ENCODE measurements at places on chromosomes 3 and 15. TPM values are rescaled to one million over a fixed set of nuclear protein-coding genes. Genes with fewer than 3 reads are reported as not detected.

Gene NANOGP8
- 0.91 TPM for total RNA-seq

Gene IGSF11
- total RNA-seq, result 21.0 TPM

Gene NRG4
- total RNA-seq, result 2.2 TPM

Gene SH2D7
- total RNA-seq, result not detected

Gene EPHA3
- total RNA-seq, result 57.7 TPM

Gene SPINT1
- 7.7 TPM for total RNA-seq

Gene C2CD4A
- 0.73 TPM for total RNA-seq

Gene VEPH1
- 19.1 TPM for total RNA-seq

Gene ALDH1A3
- 46.3 TPM for total RNA-seq

Gene CEP70
- 56.3 TPM for total RNA-seq

Gene A4GNT
- total RNA-seq, result not detected

Gene INO80
- total RNA-seq, result 37.5 TPM

Gene HDC
- 1.2 TPM for total RNA-seq

Gene SOX2
- total RNA-seq, result 59.1 TPM

Gene CHST14
- total RNA-seq, result 3.8 TPM

Gene PTPRG
- 143 TPM for total RNA-seq

Gene MTHFS
- total RNA-seq, result 18.4 TPM

Gene UPK1B
- total RNA-seq, result not detected

Gene C3orf70
- total RNA-seq, result 28.4 TPM

Gene SOX14
- 0.73 TPM for total RNA-seq

Gene MCF2L2
- 37.1 TPM for total RNA-seq

Gene ADGRG7
- total RNA-seq, result not detected

Gene ACAN
- total RNA-seq, result 0.45 TPM

Gene CHRD
- 10.3 TPM for total RNA-seq

Gene FAM81A
- total RNA-seq, result 4.9 TPM

Gene EXD1
- total RNA-seq, result 0.09 TPM

Gene PROK2
- 0.64 TPM for total RNA-seq

Gene NECTIN3
- 98.5 TPM for total RNA-seq

Gene ACOX2
- 3.4 TPM for total RNA-seq

All from cerebellum (tissue), 4 donors.